ENCODE measurements at places on chromosomes 7 and 10. TPM values are rescaled to one million over a fixed set of nuclear protein-coding genes. Genes with fewer than 3 reads are reported as not detected.

The CDC14C gene
- 0.06 TPM for polyA plus RNA-seq

The PRSS37 gene
- polyA plus RNA-seq: 1.0 TPM

The AKR1C4 gene
- not detected for polyA plus RNA-seq

The CDHR3 gene
- 4.3 TPM for polyA plus RNA-seq

The VSTM4 gene
- polyA plus RNA-seq: 13.7 TPM

The TMEM213 gene
- polyA plus RNA-seq: 49.2 TPM

The FRAT1 gene
- polyA plus RNA-seq: 4.3 TPM

The ADAM12 gene
- 28.0 TPM for polyA plus RNA-seq

The APBB1IP gene
- 0.95 TPM for polyA plus RNA-seq

- no peak for DNase-seq
Measured at GRCh38 chr10:10293481-10293951, 724.2 kb upstream of the CELF2 start.

DNA sequence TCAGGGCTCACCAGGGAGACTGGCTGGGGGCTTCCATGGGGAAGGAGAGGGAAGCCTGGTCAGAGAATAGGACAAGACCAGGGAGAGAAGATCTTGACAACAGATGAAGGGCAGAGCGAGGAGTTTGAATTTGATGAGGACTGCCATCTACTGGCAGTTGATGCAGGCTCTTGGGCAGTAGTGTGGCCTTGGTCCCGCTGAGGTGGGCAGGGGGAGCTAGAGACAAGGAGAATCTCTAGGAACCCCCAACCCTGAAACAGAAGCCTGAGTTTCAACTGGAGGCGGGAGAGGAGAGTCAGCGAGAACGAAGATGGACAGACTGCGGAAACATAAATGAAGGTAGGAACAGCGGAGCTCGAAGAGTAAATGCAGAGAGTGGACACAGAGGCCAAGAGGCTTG lies 81.0 kb downstream of the PPP1R3C start:
- peak; percentile 74 for DNase-seq

DNA sequence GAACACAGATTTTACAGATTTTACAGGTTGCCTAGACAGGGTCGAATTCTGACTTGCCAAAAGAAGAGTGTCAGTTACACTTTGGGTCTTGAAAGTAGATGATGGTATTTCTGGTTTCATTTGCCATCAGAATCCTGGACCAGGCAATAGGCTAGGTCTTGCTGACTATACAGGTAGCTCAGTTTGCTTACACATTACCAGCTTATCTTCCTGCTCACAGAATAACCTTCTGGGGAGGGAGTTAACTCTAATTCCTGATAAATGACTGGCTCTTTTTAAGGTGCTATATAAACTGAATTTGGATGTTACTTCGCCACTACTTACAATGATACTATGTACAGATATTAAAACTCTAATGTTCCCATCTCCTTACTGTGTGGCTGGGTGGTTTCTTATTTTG lies 39.8 kb downstream of the GBF1 start:
- DNase-seq: no peak

DNA sequence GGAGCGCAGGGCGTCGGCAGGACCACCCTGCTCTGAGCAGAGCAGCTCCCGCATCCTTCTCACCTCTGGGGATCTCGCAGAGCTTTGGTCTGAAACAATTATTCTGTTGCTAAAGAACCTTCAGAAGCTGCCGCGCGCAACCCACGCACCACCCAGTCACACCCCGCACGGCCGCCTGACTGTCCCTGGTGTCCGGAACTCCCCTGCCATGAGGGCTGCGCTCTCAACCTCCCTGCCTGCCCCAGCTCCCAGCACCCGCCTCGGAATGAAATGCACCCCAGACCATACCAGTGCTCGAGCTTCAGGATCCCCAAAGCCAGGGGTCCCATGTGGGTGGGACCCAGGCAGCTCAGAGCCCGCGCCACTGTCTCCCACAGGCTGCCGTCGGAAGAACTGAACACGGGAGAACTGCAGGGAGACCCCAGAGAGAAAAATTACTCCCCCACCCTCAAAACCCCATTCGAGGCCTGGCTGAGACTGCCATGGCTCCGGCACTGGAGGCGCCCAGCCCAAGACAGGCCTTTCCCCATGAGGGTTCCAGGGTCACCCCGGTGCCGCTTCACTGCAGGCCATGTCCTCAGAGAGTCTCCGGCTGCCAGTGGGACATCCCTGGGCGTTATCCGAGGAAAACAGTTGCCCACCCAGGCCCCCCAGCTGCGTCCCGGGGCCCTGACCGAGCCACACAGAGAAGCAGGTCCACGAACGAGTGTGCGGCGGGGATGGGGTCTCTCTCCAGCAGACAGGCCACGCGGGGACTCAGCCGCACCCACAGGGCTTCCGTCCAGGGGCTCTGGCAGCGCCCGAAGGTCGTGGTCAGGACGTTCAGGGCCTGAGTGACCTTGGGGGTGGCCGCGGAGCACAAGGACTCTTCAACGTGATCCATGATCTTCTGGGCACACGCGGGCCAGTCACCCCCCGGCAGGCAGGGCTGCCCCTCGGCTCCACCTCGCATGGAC lies 12.1 kb downstream of the BRAT1 start:
- no peak for DNase-seq

DNA sequence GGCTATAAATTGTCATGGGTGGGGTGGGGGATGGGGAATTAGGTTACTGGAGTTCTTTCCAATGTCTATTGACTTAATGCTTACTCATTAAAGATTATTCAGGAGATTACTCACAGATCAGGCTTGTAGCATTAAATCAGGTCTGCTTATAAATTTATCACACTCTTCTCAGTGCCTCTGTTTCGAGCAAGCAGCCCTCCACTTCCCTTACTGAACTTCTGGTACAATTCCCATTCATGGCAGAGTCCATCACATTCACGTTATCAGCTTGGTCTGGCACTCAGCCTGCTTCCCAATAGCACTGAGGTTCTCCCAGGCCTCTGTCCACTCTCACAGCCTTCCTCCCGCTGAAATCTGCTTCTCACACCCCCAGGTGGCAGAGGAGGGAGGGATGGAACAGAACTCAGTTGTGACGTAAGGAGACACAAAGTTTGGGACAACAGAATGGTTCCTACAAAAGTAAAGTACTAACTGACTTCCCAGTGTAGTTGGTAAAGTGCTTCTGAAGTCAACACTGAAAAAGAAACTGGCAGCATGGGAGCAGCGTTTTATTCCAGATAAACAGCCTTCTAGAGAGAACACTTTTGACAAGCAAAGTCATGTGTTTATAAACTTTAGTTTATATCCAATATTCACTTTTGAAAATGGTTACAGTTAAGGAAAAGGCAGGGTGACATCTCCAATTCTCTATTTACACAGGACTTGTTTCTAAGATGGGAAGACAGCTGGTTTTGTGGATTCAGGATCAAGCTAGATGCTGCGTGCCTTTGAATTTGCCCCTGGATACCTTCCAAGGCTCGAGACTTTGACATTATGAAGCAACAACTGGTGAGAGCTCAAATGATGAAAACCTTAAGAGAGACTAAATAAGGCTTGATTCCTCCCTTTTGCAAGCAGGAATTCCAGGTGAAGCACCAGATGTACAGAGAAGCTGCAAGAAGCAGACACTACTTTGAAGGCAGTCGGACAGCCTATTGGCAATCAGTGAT lies 81.4 kb downstream of the ATXN7L1 start:
- DNase-seq: no peak

DNA sequence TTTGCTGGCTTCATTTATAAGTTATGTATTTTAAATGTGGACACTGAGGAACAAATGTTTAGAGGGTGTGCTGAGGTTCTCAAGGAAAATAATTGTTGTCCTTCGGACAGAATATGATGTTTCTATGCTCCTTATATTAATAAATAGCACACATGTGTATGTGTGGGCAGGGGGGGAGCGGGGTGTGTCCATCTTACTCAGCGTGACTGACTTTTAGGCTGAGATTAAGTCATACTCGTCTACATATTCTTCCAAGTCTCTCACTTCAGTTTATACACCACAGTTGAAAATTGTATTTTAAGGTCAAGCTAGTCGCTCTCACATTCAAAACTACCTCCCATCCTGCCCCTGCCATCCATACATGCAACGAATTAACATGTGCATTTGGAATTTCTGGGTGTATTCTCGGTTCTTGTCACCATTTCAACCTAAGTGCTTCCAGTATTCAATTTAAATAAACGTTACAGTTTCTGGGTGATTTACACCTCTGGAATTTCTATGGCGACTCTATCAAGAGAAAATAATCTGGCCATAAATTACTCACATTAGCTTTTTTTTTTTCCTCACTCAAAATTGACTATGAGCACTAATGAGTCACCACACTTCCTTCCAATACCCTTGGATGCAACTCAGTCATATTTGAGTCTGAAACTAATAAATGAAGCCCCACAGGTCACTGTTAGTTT lies 3.3 kb downstream of the PCDH15 start:
- DNase-seq: no peak

- no peak for DNase-seq
Measured at GRCh38 chr7:27640884-27641574, 21.7 kb downstream of the HIBADH start.

DNA sequence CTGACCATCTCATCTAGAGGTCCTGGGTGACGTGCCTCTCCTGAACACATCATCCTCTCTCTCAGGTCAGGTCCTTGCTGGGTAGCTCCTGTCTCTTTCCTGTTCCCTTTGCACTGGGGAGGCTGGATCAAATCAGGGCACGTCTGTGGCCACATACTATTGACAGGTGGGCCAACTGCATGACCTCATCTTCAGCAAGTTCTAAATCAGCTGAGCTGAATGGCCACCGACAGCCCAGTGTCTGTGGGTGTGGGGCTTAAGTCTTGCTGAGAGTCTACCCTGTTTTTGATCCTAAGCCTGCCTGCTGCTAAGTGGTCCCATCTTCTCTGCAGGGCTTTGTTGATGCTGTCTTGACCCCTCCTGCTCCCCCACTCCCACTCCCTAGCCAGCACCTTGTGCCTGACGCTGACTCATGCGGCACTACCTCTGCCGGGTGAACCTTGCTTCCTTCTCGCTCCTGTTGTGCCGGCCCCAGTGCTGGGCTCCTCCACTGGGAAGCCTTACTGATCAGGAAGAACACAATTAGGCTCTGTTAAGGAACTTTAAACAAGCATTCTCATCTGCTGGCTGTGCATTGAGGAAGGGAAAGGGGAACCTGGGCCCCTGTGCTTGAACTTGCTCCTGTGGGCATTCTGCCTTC lies 440.4 kb downstream of the PLXNA4 start:
- DNase-seq: no peak

GRCh38 chr10:96556003-96556402 lies 30.8 kb downstream of the TM9SF3 start:
- peak; percentile 8 for DNase-seq

DNA sequence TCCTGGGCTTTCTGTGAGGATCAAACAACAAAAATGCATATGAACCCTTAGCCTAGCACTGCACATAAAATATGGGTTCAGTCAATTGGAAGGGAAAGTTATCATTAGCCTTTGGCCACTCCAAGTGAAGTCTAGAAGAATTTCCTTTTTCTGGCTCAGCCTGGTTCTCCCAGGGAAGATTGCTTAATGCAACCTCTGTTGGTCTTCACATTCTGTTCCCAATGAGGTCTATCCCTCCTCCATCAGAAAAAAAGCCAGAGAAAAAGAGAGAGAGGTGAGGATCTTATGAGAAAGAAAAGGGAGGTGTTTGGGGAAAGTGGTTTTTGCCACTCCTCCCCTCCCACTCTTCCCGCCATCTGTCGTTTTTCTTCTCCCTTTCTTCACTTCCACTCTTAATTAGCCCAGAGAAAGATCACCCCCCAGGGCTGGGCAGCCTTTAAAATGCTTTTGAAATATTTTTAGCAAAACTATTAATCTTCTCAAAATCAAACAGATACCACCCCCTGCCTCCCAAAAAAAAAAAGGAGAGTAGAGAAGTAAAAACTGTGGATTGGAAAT lies 31.1 kb downstream of the CPVL start:
- no peak for DNase-seq

GRCh38 chr10:12412666-12413368 lies 63.5 kb downstream of the CAMK1D start:
- no peak for DNase-seq

DNA sequence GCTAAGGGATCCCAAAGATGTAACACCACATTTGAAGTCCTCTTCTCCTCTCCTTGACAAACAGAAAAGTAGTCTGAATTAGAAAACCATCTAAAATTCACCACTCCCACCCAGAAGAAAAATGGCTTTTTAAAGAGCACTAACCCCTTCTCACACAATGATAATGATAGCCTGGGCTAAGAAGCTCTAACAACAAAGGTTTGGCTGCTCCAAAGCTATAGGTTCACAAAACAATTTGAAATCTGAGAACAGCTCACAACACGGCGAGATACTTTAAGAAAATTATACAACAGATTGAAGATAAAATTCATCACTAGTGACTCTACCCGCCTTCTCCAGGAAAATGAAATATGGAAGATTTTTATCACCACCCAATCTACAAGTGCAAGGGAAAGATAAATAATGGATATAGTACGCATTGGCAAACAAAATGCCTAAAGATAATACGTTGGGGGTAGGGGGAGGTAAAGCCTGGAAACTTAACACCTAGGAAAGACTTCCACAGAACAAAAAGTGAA lies 7.4 kb downstream of the ITGB1 start:
- no peak for DNase-seq

DNA sequence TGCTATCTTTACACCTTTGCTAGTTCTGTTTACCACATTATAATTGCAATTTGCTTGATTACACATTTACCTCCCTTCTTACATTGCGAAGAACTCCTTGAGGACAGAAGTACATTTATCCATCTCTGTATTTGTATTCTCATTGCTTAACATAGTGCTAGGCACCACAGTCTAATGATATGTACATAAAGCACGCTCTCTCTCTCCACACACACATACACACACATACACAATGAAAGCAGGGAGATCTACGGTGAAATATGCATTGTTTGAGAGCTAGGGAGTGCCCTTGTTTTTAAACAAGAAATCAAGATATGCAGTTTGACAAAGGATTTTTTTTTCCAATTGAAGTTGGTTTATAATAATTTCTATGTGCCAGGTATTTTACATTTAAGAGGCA lies 148.7 kb downstream of the BMPER start:
- no peak for DNase-seq

GRCh38 chr7:79984210-79984609 lies 150.4 kb upstream of the GNAI1 start:
- no peak for DNase-seq

GRCh38 chr10:78354101-78354500 lies 320.4 kb downstream of the RPS24 start:
- no peak for DNase-seq

DNA sequence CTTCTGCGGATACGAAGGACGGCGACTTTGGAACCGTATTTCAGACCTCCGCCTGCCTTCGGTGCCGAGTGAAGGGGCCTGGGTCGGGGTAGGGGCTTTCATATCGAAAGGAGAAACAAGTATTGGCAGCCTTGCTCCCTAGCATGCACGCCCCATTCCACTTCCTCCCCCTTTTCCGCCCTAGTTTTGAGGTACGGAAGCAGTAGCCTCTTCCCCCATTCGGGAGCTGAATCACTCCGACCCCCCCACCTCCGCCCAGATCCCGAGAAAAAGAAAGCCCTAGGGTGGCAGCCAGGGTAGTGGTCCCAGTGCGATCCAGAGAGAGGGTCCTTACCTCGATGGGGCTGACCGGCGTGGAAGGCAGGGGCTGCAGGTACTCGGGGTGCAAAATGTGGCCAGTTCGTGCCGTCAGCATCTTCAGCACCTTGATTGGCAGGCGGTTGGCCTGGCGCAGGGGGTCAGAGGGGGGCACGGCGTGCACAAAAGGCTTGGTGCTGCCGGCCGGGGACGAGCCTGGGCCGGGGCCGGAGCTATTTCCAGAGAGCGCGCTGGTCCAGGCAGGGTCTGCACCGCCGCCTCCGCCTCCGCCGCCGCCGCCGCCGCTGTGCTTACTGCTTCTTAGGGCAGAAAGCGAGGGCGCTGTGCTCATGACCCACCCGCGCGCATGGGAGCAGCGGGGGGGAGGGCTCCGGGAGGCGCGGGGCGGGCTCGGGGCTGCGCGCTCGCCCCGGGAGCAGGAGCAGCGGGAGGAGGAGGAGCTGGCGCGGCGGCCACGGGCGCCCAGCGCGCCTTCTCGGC lies 594 bp downstream of the ZNF503 start:
- DNase-seq: no peak

All from left renal cortex interstitium (tissue), 4 donors.